Activated naive CD8-positive, alpha-beta T cell treated with anti-CD3 and anti-CD28 coated beads, Interleukin-2, amount 10 ng/mL, durations not matched to agents 7 days and 5 days (primary cell): ENCODE measurements at places on chromosomes 2 and 18.

DNA sequence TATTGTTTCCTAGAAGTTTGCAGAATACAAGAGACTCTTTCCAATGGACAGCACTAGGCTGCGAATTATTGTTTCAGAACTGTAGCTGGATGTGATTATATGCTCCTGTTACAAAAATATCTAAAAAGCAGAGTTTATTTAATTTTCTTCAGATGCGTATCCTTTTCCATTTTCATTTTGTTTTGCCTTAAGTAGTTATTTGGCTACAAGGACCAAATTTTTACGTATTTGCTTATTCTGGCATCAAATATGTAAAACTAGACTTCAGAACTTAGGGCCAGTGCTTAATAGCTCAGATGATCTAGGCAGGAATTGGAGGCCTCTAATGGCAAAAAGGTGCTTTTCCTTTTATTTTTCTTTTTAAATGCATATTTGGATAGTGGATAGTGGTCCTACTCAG lies 18.7 kb downstream of the MEP1B start:
- no peak overlapping the region for H3K27ac ChIP-seq
- H3K36me3 ChIP-seq, result no peaks in the 10 kb centered on the region

DNA sequence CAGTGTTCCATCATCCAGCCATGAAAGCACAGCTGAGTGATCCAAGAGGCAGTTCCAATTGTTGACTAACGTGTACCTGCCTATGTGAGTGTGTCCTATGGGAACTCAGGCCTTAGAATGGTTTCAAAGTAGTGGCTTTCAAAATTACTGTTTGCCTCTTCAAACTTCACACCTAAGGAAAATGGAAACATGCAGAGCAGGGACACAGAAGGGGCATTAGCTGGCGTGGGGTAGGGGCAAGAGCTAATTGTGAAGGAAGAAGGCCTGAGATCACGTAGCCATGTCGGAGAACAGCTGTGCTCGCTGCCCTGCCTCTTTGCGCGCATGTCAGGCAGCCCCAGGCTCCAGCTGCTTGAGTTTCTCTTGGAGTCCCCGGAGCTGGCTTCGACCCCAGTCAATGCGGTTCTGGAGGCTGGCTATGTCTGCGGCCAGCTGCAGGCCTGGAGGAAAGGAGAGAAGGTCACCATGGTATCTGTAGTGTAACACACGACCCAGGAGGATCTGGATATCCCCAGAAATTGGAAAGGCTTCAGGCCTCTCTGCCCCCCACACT lies 3.8 kb upstream of the IMP4 start:
- peaks cover 12% of the 10 kb centered on the region for H3K4me1 ChIP-seq
- no peak overlapping the region for H3K4me3 ChIP-seq
- peaks cover 20% of the 10 kb centered on the region for H3K36me3 ChIP-seq
- H3K27ac ChIP-seq, result no peak overlapping the region
- DNase-seq, result no peak

GRCh38 chr2:26540306-26540705 lies 62.4 kb upstream of the OTOF start:
- no peaks in the 10 kb centered on the region for H3K4me1 ChIP-seq
- H3K27me3 ChIP-seq, result peaks cover 23% of the 10 kb centered on the region
- no peak for DNase-seq
- no peak overlapping the region for H3K27ac ChIP-seq

- H3K27me3 ChIP-seq, result peaks cover 10% of the 10 kb centered on the region
- H3K4me3 ChIP-seq, result peak overlapping the region; percentile 79
- peak; percentile 85 for DNase-seq
- peaks cover 2% of the 10 kb centered on the region for H3K36me3 ChIP-seq
- peaks cover 14% of the 10 kb centered on the region for H3K4me1 ChIP-seq
These were observed 2.4 kb upstream of the PROC start for GRCh38 chr2:127415593-127416505.

GRCh38 chr2:23487735-23488492 lies 102.9 kb downstream of the KLHL29 start:
- peaks cover 34% of the 10 kb centered on the region for H3K27me3 ChIP-seq
- no peak for DNase-seq
- peaks cover 45% of the 10 kb centered on the region for H3K4me1 ChIP-seq
- peak overlapping the region; percentile 49 for H3K27ac ChIP-seq
- no peaks in the 10 kb centered on the region for H3K36me3 ChIP-seq

GRCh38 chr18:56650944-56651770 lies at the start of gene WDR7:
WDR7 (plus strand) TSS chr18:56651359; CDS start chr18:56672516, 21,157 bp downstream.
- peak; percentile 90 for DNase-seq
- H3K4me3 ChIP-seq, result peak within 1 kb of the TSS; percentile 90
- peak within 1 kb of the TSS; percentile 94 for H3K27ac ChIP-seq
- H3K27me3 ChIP-seq, result no peaks in the 10 kb centered on the region
- H3K36me3 ChIP-seq, result peaks cover 13% of the 10 kb centered on the region

DNA sequence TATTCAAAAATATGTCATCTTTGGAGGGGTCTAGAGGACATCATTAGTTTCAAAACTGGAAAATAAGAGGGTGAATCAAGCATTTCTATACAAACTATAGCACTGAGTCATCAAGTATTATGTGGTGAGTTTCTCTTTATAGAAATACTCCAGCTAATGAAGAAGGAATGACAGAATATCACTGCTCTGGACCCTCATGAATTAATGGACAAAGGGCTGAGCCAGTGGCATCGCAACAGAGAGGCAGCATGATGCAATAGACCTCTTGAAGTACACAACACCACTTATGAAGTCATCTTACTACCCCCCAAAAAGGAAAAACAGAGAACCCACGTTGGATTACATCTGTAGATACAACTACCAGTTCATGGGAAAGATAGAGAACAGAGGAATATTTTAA lies 27.4 kb upstream of the EIF2AK3 start:
- H3K4me1 ChIP-seq, result peaks cover 4% of the 10 kb centered on the region
- peaks cover 8% of the 10 kb centered on the region for H3K27me3 ChIP-seq
- no peak overlapping the region for H3K4me3 ChIP-seq
- H3K27ac ChIP-seq, result no peak overlapping the region

GRCh38 chr2:172098287-172098649 lies 4.4 kb downstream of the DLX2 start:
- peaks cover 80% of the 10 kb centered on the region for H3K27me3 ChIP-seq
- no peak overlapping the region for H3K27ac ChIP-seq
- peaks cover 44% of the 10 kb centered on the region for H3K4me1 ChIP-seq
- peak overlapping the region; percentile 27 for H3K4me3 ChIP-seq

GRCh38 chr2:118223992-118224894 lies 136.0 kb downstream of the INSIG2 start:
- peaks cover 13% of the 10 kb centered on the region for H3K4me1 ChIP-seq
- peak overlapping the region; percentile 42 for H3K27ac ChIP-seq
- no peaks in the 10 kb centered on the region for H3K36me3 ChIP-seq
- H3K4me3 ChIP-seq, result peak overlapping the region; percentile 84

DNA sequence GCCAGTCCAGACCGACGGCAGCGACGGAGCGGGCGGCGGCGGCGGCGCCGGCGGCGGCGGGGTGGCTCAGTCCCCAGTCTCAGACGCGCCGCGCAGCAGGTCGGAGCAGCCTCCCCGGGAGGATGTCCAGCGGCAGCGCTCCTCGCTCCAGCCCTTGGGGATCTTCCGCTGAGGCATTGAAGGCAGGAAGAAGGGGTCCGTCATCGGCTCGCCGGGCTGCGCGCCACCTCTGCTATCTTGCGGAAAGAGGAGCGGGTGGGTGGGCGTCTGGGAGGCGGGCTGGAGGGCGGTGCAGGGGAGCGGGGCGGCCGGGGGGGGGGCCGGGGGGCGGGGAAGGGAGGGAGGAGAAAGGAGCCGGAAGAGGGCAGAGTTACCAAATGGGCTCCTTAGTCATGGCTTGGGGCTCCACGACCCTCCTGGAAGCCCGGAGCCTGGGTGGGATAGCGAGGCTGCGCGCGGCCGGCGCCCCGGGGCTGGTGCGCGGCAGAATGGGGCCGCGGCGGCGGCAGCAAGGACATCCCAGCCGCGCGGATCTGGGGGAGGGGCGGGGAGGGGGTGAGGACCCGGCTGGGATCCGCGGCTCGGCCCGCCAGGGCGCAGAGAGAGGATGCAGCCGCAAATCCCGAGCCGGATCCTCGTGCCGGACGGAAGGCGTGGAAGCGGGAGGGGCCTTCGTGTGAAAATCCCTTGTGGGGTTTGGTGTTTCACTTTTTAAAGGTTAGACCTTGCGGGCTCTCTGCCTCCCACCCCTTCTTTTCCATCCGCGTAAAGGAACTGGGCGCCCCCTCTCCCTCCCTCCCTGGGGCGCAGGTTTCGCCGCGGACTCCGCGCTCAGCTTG lies at the start of gene NETO1:
TSS of gene NETO1 (minus strand) at position 242 of the 839 bp plus-strand sequence. CDS start 696 bp downstream, outside the sequence.
- no peaks in the 10 kb centered on the region for H3K36me3 ChIP-seq
- H3K4me3 ChIP-seq, result peak within 1 kb of the TSS; percentile 39
- H3K27me3 ChIP-seq, result peaks cover 37% of the 10 kb centered on the region

DNA sequence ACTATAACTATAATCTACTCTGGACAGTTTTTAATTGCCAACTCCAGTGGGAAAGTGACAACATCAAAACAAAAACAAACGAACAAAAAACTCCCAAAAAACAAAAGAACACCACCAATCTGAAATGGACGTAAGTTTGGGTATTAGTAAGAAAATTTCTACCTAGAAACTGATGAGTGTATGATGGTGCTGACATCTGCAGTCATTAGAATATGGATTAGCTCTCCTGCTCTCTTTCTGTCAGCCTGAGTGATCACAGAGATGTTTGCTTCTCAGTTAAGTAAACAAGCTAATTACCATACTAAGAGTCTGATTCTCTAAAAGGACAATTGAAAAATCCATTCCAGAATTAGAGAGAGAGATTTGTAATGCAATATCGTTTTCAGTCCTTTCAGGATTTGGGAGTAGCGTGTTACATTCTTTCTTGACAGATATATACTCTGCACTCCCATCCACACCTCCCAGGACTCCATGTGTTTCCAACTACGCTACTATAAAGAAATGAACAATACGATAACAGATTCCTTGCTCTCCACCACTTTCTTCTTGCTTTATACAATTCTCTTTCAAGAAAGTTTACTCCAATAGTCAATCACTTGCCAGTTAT lies 1347.4 kb upstream of the PIK3C3 start:
- no peaks in the 10 kb centered on the region for H3K36me3 ChIP-seq
- no peak overlapping the region for H3K4me3 ChIP-seq

DNA sequence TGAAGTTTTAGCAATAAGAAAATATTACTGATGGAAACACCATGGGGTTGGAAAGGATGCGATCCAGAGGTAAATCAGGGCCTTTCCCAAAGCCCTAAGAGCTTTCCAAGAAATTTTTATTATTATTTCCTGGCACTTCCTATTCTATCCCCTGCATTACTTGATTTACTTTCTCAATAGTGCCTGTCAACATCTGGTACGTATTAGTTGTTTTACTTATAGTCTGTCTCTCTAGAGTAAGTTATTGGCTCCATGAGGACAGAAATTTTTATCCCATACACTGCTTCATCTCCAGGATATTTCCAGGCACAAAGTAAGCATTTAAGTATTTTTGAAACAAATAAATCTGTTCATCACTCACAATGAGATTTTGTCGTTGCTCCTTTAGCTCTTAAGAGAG lies 18.1 kb downstream of the PPP4R1 start:
- no peaks in the 10 kb centered on the region for H3K27me3 ChIP-seq
- no peak overlapping the region for H3K4me3 ChIP-seq
- no peak overlapping the region for H3K27ac ChIP-seq
- no peak for DNase-seq
- peaks cover 33% of the 10 kb centered on the region for H3K36me3 ChIP-seq

DNA sequence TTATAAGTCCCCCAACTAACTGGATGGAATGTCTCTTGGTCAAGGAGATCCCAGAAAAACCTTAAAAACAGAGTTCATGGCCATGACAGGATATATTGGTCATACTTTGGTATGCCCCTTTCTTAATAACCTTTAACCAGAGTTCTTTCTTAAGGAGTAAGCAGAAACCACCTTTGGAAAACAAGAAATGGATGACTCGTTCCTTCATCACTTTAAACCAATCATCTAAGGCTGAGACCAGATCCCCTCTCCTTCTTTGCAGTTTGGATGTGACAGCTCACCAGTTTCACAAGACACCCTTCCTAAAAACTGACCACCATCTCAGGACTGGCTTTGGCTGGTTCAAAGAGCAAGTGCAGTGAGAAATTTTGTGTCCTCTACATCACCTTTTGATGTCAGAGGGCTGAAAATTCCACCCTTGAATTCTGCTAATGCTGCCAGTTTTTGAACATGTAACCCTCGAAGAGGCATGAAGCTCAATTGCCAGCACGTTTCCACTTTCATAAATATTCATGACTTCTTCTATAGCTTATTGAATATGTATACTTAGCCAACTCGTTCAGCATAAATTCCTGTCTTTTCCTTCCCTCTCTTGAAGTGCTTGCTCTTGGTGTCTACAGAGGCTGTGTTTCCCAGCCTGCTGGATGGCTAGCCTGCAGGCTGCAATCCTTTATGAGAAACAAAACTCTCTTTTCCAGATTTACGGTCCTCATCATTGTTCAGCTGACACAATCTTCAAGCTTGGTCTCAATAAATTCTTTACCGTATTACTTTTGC lies 1323.5 kb upstream of the TMEFF2 start:
- H3K4me1 ChIP-seq, result no peaks in the 10 kb centered on the region
- no peaks in the 10 kb centered on the region for H3K36me3 ChIP-seq
- no peak overlapping the region for H3K4me3 ChIP-seq
- no peaks in the 10 kb centered on the region for H3K27me3 ChIP-seq
